Karpas-422 (cell line): ENCODE measurements at places on chromosomes 6 and 20. TPM values are rescaled to one million over a fixed set of nuclear protein-coding genes. Genes with fewer than 3 reads are reported as not detected.

Gene ZBTB46
- 0.18 TPM in 1 of 2 replicates, not detected in the other for total RNA-seq

Gene RPS10
- 2,938 and 3,077 TPM in 2 replicates for total RNA-seq

Gene LY6G5B
- total RNA-seq: 3.4 and 7.3 TPM in 2 replicates

Gene OR2J3
- total RNA-seq: not detected in 2 replicates

Gene POM121L2
- total RNA-seq: not detected in 2 replicates

GRCh38 chr20:61629602-61630390 is 377.7 kb downstream of the CDH4 start:
- no peak for DNase-seq

DNA sequence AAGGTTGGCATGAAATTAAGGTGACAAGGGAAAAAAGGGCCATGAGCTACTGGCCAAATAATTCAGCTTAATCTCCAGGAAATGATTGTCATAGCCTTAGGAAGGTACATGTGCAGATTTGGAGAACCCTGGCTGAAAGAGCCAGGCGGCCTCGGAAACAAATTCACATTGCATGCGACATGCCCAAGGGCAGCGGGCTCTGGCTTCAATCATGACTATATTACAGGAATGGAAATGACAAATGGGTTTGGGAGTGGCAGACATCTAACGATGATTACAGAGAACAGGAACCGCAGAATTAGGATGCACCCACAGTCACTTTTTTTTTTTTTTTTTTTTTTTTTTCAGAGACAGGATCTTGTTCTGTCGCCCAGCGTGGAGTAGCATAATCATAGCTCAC is 112.4 kb upstream of the SALL4 start:
- no peak for DNase-seq

GRCh38 chr6:134585517-134585873 is 267.6 kb upstream of the SGK1 start:
- DNase-seq: no peak

DNA sequence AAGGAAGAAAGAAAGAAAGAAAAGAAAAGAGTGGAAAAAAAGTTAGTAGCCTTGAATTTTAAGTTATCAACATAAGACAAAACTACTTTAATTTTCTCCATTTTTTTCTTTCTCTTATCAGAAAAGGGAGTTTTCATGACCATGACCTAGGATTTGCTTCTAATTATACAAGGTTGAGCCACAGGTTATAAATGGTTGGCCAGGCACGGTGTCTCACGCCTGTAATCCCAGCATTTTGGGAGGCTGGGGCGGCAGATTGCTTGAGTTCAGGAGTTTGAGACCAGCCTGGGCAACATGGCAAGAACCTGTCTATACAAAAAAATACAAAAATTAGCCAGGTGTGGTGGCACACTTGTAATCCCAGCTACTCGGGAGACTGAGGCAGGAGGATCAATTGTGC is 7.8 kb upstream of the MTRES1 start:
- DNase-seq: no peak

DNA sequence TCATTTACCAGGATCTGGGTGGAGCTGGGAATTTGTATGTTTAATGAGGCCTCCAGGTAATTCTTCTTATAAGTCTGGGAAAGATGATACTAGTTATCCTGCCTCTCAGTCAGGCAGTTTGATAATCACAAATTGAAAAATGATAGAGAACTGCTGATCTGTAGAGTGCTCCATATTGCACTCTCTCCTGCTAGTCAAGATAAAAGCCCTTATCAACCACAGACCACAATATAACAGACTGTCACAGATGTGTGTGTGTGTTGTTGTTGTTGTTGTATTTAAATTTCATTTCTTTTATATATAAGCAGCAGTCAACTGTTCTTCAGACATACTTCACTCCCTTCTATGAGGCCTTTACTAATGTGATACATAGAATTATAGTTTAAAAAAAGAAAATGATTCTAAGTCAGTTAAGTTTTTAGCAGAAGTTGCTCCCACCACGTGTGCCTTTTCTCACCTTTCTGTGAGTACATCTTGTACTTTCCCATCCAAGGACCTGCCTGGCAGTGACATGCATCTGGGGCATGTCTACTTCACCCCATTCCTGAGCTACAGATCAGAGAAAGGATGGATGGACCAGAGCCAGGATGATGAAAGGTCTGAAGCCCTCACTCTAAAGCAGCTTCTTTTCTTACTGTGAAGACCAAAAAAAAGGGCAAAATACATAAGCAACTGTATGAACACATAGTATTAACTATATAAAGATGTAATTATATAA is 29.8 kb downstream of the TENT5A start:
- DNase-seq: no peak

- DNase-seq: no peak
Measured at GRCh38 chr6:31094389-31094881, 17.9 kb downstream of the C6orf15 start.

DNA sequence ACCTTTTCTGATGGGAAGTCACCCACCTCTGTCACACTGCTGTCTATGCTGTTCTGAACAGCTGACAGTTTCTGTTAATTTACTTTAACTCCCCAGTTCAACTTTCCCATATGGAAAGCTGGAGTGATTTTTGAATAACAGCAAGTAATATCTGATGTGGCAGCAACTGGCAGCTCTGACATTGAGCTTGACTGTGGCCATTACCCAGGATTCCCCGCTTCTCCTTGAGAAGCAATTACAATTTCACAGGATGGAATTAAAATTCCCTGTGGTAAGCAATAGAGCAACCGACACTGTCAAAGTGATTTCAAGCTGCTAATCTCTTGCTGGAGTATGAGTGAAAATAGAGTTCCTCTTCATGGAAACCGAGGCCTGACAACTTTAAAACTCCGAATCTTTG is 348.1 kb upstream of the SOX4 start:
- no peak for DNase-seq

- DNase-seq: peak; percentile 17
Measured at GRCh38 chr6:85866758-85867401, 224.2 kb upstream of the SYNCRIP start.

DNA sequence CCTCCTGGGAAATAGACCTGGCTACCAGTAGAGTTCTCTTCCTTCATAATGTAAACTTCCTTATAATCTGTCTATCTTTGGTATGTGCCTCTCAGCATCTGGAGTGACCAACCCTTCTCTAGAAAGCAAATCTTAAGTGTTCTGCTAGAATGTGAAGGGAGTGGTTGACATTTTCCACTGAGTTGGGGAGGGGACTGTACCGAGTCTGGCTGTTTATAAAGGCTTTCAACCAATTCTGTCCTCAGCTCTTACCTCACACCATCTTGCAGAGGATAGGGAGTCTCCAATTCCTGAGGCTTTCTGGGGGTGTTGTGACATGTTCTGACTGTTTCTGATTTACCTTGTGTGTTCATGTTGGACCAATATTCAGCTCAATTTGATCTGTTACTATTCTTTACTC is 39.6 kb downstream of the FAM217A start:
- DNase-seq: no peak

- no peak for DNase-seq
Measured at GRCh38 chr6:6685249-6686040, 96.9 kb downstream of the LY86 start.

DNA sequence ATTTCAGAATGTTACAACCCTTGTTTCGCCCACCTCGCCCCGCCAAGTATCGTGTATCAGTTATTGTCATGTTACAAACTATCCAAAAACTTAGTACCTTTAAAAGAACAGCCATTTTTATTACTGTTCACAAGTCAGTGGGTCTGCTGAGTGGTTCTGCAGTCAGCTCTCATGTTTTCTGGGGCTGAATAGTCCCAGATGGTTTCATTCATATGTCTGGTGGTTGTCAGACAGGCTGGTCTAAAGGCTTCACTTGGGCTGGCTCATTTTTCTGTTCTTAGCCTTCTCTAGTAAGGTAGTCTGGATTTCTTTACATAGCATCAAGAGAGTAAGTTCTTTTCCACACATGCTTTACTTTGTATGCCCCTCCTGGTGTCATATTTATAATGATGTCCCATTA is 8.6 kb downstream of the ZNF292 start:
- no peak for DNase-seq

DNA sequence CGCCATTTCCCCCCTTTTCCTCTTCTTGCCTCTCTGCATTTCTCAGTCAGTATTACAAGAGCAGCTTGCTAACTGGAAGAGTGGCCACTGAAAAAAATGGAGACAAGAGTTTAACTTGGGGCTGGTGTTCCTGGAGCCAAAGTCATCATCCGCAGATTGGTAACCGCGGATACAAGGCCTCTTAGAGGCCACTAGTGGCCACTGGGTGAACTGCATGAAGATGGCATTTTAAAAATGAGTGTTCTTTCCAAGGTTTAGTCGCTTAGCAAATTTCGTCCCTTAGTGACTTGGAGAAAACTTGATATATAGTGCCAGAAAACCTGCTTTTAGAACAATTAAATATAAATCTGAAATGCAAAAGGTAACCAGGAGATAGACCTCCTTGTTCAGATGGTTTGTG is 4.8 kb downstream of the F13A1 start:
- peak; percentile 83 for DNase-seq
